ENCODE measurements at places on chromosomes 1 and 21.

- peak; percentile 39 for DNase-seq
These were observed 27.6 kb downstream of the CD244 start for GRCh38 chr1:160834945-160835565.

GRCh38 chr1:157653494-157653873 is 47.1 kb downstream of the FCRL3 start:
- DNase-seq = no peak

DNA sequence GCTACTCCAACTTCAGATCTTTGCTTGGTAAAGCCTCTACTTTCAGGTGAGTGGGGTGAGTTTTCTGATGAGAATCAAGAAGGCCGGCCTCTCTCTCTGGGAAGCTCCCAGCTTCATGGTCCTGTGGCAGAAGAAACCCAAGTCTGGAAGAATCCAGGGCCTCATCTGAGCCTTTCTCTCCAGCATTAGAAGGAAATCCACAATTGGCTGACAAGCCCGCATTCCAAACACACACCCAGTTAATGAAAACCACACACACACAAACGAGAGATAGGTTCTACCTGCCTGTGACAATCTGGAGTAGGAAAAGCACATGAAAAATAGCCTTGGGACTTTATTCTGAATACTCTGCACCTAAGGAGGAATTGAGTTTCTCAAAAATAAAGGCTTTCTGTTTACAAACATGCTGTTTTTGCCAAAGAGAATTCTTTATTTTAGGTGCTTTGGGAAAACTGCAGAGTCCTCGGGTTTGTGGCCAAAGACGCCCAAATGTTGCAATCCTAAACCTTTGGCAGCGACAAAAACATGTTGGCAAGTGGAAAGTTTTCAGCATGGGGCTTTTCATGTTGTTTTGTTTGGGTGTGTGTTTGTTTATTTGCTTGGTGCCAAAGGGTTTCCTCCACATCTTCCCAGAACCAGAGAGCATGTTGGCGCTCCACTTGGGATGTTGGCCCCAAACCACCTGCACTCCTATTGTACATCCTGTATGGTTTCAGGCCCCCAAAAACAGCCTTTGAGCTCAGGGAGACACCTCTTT is 216.2 kb downstream of the SETD4 start:
- DNase-seq = peak; percentile 31

- no peak for DNase-seq
These were observed 355.2 kb downstream of the SMYD3 start for GRCh38 chr1:246151796-246152434.

GRCh38 chr1:89705901-89706699 is 73.2 kb downstream of the LRRC8C start:
- DNase-seq = no peak

DNA sequence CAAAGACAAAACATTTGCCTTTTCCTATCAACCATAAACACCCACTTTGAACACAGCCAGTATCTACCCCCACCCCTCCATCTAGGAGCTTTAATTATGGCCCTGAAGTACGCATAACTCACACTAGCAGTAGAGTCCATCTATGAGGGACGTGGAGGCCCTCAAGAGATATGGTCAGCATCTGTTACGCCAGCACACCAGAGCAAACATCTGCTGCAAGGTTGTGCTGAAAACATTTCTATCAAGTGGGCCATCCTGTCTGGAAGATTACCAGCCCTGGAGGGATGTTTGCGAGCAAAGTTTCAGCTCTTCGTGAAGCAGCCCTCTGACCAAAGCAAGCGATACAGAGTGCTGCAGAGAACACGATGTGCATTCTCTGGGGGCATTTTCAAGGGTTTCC is 74.6 kb downstream of the SLC45A1 start:
- DNase-seq = no peak

DNA sequence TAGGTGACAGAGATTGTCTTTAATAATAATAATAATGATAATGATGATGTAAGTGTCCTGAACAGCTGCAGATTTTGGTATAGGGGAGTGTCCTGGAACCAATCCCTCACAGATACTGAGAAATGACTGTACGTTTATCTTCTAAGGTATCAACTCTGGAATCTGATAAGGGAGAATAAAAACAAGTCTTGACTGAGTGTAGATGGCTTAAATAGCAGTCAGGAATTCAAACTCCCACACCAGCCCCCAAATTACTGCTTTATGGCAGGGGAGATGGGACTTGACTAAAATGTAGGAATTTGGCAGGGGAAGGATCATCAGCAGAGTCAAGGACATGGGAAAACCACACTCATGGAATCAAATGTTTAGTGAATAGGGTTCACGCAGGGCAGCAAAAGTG is 6.1 kb upstream of the VHLL start:
- no peak for DNase-seq

- DNase-seq = no peak
These were observed 2.7 kb downstream of the SCCPDH start for GRCh38 chr1:246726881-246727280.

DNA sequence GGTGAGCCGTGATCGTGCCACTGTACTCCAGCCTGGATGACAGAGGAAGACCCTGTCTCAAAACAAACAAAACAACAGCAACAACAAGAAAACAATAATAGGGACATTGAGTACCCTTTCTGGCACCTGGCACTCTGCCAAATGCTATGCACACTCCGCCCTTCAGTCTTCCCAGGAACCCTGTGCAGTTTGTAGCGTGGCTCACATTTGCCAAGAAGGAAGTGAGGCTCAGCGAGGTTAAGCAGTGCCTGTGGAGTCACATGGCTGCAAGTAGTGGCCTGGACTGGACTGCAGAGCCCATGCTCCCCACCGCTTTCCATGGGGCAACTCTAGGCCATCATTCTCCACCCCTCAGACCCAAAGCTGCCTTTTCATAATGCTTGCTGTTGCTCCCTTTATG is 5.3 kb upstream of the EVA1B start:
- DNase-seq = no peak

GRCh38 chr1:55321942-55322341 is 106.8 kb upstream of the USP24 start:
- peak; percentile 23 for DNase-seq

- DNase-seq = no peak
These were observed 38.5 kb upstream of the RXRG start for GRCh38 chr1:165483412-165483811.

DNA sequence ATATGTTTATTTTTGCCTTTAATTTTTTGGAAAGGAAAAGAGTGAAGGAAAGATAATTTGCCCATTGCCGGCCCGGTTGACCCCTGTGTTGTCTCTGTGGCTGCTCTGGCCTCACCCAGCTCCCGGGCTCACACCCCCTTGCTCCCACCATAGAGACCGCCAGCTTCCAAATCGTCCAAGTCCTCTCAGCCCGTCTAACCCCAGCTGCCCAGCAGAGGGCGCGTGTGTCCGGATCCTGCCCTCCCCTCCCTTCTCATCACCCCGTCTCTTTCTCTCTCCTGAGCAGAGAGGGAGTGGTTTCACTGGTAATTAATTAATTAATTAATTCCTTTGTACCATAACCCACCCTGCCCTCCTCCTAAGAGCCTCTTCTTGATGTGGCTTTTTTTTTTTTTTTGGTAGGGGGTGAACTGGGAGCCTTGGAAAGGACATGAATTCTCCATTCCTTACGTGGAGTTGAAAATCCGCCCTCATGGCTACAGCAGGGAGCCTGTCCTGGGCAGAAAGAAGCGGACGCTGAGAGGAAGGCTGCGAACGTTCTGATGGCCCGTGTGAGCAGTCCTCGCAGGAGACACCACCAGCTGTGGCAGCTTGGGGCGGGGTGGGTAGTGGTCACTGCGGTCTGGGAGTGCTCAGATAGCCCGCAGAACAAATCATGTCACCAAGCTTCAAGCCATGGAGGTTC is 45.9 kb downstream of the KIAA0040 start:
- peak; percentile 77 for DNase-seq

DNA sequence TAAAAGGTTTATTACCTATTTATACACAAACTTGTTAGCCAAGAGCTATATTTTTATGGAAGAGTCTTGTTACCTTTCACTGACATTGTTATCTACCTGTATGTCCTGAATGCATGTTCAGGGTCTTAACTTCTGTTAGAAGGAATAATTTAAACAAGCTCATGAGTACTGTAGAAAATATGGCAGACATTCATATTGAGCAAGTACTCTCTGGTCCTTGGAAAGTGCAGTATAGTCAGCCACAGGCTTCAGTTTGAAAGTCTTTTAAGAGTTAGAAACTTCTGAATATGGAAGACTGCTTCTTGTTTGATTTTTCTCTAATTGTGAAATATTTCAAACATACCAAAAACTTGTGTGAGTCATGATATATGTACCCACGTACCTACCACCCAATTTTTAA is 16.6 kb downstream of the DIP2A start:
- no peak for DNase-seq

DNA sequence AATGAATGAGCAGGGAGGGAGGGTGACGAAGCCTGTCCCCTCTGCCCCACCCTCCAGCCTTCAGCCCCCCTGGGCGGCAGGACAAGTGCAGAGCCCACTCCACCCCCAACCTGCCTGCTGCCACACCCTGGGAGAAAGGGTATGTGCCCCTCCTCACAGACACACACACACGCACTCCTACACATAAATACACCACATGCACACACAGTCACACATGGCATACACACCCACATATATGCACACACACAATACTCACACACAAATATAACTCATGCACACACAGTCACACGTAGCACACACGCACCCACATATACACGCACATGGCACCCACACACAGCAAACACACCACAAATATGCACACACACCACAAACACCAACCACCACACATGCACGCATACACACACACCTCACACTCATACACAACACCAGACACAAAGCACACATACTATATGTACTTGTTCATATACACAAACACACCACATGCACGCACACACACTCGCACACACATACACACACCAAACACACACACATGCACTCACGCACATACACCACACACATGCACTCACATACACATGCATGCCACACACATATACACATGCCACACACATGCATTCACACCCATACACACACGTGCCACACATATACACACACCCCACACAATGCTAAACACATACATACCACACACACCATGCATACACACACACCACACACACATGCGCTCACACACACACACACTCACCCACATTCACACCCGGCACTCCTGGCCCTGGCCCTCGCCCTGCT is 16.4 kb downstream of the ITGB2 start:
- no peak for DNase-seq

DNA sequence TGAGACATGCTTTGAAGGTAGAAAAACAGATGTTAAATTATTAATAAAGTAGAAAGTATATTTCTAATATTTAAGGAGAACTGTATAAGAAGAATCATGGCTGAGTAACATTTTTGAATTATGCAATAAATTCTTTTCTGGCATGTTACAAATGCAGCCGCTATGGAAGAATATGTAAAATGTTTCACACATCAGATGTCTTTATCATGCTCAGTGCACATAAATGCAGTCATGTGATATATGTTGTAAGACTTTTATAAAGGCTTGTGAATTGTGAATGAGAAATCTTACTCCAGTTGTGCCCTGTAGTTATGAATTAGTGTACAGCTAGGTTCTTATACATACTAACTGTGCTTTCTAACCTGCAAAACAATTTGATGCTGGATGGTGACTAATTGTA is 53.5 kb downstream of the LRRC8B start:
- no peak for DNase-seq

DNA sequence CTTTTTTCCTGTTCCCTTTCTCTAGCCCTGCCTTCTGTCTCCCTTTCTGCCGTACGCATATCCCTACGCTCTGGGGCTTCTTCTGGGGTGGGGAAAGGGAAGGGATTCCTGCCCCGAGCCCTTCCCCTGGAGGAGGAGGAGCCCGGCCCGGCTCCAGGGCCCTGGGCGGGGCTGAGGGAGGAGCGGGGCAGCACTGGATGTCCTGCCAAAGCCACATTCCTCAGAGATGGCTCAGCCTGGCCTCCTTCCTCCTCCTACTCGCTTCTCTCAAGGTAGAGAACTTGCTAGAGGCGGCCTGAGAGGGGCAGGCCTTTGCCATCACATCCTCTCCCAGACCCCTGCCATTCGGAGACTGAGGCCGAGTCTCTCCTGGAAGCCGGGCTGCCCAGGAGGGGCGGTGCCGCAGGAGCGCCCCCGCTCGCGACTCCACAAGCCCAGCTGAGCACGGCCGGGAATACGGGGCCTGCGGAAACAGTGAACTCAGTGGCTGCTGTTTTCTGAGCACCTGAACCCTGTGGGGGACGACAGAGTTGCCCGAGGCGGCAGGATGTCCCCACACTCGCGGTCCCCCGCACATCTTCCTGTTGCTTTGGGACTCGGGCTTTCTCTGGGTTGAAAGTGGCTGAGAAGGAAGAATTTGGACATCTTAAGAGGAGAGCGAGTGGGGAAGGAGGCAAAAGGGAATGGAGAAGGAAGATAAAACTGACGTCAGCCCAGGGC is 12.2 kb downstream of the ADAMTSL4 start:
- DNase-seq = peak; percentile 96

DNA sequence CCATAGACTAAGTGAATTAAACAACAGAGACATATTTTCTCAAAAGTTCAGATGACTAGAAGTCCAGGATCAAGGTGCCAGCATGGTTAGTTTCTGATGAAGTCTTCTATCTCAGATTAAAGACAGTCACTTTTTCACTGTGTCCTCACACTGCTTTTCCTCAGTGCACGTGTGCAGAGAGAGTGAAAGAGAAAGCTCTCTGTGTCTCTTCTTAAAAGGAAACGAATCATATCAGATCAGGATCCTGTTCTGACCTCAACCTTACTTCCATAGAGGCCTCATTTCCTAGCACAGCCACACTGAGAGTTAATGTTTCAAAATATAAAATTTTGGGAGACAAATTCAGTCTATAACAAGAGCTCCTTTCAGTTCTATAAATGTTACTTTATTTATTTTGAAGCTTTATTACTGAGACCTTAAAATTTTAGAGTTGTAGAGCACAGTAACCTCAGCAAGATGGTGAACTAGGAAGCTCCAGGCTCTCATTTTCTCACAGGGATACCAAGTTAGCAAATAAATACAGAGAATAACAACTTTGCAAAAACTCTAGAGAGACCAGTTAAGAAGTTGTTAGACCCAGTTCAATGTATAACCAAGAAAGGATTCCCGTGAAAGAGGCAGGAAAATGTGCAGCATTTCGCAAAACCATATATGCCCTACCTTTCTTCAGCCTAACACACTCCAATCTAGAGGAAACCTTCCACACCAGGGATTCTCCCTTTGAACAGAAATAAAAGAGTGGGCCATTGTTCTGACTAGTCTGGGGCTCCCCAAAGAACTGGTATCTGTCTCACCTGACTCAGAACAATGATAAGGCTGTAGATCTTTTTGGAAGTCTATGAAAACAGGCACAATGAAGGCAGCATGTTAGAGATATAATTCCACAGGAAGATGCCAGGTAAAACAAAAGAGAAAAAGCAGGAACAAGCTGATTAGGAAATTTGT is 372.2 kb downstream of the MRPL39 start:
- DNase-seq = no peak

DNA sequence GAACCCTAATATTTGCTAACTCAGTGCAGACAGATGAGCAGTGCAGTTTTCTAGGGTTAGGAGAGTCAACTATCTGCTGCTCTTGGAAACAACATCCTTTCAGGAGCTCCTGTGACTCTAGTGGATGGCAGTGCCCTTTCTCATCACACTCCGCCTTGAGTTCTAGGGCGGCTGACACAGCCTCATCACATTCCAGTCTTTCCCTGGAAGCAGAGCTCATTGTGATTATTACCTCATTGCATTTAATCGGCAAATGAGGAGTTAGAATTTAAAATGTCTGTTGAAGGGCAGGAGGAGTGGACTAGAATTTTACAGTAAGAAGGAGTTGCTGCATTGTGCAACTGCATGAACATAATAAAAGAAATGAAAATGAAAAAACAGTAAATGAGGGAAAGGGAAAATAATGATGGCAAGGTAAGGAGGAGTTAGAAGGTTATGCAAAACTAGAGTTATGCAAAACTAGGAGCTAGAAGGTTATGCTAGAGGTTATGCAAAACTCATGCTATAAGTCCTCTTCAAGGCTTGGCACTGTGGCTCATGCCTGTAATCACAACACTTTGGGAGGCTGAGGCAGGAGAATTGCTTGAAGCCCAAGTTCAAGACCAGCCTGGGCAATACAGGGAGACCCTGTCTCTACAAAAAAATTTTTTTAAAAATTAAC is 6.9 kb upstream of the PTGFRN start:
- DNase-seq = no peak
